ENCODE measurements at places on chromosomes 7 and 10. TPM values are rescaled to one million over a fixed set of nuclear protein-coding genes. Genes with fewer than 3 reads are reported as not detected.

MEPCE gene
- total RNA-seq = 12.6 TPM

TMEM72 gene
- total RNA-seq = 0.15 TPM

DNA sequence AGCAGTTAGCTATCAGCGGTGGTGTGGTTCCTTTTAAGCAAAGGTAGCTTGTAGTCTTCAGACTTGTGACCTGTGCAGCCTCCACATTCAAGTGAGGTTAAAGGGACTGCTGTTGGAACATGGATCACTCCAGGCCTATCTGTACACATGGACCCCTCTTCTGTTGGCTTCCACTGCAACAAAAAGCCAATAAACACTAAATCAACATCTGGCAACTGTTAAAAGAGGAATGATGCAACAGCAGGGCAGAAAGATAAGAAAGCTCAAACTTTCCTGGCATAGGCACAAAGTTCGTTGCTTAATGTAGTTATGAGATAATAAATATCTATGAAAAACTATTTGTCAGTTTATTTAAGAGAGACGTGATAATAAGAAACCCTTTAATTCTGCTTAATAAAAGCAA lies 4.0 kb upstream of the MINPP1 start:
- no peak for DNase-seq

GRCh38 chr7:15334536-15335263 lies 227.1 kb downstream of the AGMO start:
- DNase-seq = no peak

DNA sequence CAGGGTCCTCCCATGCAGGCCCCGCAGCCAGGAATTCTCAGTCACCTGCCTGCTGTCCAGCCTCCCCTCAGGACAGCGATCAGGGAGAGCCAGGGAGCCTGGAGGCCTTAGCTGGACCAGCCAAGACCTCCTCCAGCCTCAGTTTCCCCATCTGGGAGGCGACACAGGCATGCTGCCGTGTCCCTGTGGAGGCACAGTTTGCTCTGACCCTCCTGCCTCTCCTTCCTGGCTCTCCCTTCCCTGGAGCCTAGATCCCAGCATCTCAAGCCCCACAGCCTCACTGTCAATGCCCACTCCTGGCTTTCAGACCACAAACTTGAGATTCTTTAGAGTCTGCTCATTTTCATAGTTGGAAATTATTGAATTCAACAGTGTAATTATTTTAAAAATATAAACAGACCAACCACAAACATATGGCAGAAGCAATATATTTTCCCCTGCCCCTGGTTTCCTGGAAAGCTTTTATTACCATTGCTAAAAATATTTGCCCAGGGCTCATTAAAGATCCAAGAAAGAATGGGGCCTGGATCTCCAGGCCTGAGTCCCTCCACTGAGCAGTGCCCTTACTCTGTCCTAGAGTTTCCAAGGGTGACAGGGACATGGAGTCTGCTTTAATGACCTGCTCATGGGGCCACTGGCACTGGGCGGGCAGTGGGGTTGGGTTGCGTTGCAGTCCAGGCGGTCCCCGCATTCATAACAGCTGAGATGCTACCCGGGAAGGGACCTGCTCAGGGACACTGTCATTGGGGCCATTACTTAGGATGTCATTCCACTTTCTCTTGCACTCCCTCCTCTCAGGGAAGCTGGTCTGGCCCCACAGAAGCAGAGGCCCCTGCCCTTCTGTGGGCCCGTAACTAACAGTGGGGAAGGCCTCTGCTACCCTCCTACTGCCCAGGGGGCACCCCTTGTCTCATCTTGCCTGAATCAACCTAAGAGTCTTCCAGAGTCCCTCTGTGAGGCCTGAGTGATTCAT lies 81.6 kb upstream of the CHST15 start:
- DNase-seq = no peak

Data from right atrium auricular region (tissue), 2 donors.